Coronary artery (tissue), 2 donors: ENCODE measurements at places on chromosomes 13 and 19.

DNA sequence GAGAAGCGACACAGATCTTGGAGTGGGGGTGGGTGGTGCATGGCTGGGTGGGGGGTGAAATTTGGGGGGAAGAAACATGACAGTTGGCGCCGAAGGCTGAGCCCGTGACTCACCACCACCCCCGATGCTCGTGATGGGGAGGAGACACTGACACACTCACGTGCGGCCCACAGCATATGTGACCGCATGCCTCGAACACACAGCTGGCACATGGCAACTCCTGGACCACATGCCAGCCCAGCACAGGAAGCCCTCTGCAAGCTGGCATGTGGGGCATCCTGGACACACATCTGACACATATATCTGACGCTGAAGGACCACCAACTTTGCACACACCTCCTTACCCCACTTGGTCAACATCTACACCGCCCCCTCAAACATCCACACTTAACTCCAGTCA, 1.2 kb upstream of the GRIK5 start:
- no peak for DNase-seq

- no peak for DNase-seq
Observed at GRCh38 chr13:109110159-109110558, 480.7 kb downstream of the MYO16 start.

DNA sequence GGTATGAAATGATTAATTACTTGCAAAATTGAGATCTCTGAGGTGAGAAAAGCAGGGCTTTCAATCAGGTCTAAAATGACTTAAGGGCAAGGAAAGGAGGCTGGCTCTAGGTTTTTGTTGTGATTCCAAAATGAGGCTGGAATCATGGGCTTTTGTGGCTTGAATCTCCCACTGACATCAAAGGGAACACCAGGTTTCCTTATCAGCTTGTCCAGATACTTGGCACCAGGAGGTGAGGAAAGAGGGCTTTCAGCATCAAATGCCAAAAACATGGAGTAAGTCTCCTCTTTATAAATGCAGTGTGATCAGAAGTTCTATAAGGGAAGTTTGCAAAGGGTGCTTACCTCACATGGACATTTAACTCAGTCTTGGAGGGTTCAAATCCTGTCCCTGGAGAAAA, 402.3 kb downstream of the NDFIP2 start:
- DNase-seq, result no peak

DNA sequence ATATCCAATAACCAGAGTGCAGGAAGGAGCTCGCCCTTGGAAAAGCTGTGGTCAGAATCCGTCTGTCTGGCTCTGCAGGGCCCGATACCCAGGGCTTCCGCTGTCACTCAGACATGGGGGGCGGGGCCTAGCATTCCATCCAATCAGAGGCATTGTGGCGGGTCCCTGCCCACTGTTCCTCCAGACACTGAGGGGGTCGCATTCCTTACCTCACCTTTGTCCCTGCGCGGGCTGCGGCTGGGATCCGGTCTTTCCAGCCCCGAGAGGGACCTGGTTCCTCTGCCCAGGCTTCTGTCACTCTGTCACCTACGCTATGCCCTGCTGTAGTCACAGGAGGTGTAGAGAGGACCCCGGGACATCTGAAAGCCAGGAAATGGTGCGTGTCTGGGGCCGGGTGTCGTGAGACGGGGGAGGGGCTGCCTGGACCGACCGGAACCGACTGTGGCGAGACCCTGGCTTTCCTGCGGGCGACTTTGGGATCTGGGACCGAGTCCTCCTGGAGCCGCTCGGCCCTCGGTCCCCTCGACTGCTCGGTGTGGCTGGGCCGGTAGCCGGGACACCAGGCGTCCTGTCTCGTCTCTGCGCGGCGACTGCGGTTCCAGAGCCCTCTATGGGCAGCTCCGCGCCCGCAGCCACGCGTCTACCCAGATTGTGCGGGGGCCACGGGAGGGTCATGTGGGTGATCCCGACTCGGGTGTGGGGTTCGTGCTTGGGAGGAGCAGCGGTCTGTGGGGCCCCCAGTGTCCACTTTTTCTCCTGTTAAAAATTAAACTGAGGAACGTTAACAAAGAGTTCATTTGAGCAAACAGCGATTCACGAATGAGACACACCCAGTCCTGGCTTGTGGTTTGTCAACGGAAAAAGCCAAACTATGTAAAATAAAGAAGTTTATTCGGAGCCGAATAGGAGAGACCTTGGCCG, at the start of gene ZNF69:
TSS of gene ZNF69 (plus strand) at position 172 of the 921 bp plus-strand sequence. CDS start at position 314, 142 bp downstream.
- DNase-seq, result peak; percentile 90

DNA sequence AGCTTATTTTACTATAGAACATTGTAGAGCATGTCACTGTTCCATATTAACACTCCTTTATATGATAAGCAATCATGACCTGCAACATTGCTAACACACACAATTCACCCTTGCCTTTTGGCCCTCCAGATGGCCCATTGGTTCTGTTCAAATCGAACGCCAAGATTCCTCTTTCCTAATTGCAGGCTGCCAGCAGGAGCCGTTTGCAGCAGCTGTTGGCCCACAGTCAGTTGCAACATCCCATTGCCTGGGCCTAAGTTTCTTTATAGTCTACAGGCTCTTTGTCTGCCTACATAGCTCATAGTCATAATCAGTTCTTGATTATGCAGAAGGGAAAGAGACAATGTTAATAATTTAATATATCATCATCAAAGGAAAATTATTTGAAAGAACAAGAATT, 37.6 kb downstream of the KCTD12 start:
- DNase-seq, result no peak

- DNase-seq, result no peak
Observed at GRCh38 chr13:40109351-40109844, 453.9 kb downstream of the COG6 start.

DNA sequence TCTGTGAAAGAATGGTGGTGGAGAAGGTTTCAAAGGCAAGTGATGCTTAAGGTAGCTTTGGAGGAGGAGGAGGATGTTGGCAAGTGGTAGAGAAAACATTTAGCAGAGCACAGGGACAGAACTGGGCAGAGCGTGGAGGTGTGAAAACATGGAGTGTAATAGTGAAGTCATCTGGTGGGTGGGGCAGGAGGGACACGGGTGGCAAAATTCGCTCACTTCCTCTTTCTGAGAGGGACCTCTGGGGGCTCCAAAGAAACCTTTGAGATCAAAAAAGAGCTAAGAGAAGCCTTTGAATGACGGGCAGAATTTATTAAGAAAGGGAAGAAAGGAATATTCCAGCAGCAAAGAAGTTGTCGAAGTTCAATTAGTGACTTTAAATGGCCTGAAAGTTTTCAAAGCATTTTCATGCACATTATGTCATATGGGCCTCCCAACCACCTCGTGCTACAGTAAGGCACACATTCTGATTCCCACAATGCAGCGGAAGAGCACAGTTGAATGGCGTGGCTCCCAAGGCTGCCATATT, 82.8 kb downstream of the STARD13 start:
- DNase-seq, result no peak

- DNase-seq, result no peak
Observed at GRCh38 chr19:31099515-31100205, 249.6 kb downstream of the TSHZ3 start.

DNA sequence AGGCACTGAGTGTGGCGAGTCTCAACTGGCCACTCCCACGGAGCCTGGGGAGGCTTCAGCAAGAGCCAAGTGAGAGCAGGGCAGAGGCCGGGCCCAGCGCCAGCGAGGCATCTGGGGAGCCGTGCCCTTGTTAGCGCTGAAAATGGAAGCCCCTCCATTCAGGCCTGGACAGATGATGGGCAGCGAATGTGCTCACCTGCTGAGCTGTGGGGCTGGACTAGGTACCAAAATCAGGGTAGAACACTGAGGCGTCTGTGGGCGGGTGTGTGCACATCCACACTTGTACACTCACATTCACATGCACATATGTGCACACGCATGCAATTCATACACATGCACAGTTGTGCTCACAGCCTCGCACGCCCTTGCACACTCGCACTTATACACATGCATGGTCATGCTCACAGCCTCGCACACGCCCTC, 20.7 kb downstream of the NAXD start:
- peak; percentile 29 for DNase-seq

DNA sequence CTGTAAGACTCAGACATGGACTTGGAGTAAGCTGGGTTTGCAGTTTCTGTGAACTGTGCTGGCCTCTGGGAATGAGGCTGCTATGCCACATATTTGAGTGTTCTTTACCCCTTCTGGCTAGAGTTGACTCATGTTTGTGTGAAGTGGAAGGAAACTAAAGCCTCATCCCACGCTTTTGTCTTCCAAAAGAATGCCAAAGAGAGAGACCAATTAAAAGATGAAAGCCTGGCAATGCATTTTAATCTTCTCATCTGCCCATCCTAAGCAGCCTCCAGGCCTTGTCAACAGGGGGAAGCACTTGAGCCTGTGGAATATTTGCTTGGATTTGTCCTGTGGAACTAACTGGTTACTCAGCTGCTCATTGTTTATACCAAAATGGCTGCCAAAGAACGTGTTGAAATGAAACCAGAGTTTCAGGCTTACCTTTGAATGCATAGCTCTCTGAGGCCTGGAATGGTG, 49.1 kb downstream of the LMO7 start:
- no peak for DNase-seq

- no peak for DNase-seq
Observed at GRCh38 chr13:26007261-26008125, 44.3 kb downstream of the SHISA2 start.

GRCh38 chr19:4012092-4012974, 4.8 kb downstream of the PIAS4 start:
- DNase-seq, result no peak

- no peak for DNase-seq
Observed at GRCh38 chr13:36331280-36331679, 14.9 kb downstream of the SPART start.

DNA sequence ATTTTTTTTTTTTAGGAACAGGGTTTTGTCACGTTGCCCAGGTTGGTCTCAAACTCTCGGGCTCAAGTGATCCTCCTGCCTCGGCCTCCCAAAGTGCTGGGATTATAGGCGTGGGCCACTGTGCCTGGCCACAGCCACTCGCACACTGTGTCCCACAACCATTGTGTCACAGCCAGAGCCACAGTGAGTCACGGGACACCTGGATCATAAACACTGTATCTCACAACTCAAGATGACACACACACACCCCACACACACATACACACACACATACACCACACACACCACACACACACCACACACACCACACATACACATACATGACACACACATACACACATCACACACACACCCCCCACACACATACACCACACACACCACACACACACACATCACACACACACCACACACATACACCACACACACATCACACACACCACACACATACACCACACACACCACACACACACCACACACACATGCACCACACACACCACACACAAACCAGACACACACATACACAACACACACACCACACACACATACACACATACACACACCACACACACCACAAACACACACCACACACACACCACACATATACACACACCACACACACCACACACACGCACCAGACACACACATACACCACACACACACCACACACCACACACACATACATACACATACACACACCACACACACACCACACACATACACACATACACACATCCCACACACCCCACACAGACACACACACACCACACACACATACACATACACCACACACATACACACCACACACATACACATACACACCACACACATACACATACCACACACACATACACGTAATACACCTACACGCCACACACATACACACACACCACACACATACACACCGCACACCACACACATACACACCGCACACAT, 16.2 kb downstream of the ELAVL3 start:
- no peak for DNase-seq

DNA sequence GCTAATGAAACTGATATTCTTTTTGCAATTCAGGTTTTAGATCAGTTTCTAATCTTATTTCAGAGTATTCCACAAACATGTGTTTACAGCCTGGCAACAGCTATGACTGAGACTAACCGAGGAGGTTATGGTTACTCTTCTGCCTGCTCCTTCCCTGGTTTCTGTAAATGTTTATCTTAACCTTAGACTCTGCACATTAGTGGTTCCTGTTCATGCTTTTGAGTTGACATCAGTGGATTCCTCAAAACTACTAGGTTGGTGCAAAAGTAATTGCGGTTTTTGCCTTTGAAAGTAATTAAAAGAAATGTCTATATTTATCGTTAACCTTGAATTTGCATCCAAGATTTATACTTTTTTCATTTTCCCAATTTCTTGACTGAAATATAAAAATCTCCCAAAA, 237.0 kb upstream of the TSHZ3 start:
- no peak for DNase-seq

- DNase-seq, result no peak
Observed at GRCh38 chr13:23567906-23568460, 2.2 kb upstream of the TNFRSF19 start.

DNA sequence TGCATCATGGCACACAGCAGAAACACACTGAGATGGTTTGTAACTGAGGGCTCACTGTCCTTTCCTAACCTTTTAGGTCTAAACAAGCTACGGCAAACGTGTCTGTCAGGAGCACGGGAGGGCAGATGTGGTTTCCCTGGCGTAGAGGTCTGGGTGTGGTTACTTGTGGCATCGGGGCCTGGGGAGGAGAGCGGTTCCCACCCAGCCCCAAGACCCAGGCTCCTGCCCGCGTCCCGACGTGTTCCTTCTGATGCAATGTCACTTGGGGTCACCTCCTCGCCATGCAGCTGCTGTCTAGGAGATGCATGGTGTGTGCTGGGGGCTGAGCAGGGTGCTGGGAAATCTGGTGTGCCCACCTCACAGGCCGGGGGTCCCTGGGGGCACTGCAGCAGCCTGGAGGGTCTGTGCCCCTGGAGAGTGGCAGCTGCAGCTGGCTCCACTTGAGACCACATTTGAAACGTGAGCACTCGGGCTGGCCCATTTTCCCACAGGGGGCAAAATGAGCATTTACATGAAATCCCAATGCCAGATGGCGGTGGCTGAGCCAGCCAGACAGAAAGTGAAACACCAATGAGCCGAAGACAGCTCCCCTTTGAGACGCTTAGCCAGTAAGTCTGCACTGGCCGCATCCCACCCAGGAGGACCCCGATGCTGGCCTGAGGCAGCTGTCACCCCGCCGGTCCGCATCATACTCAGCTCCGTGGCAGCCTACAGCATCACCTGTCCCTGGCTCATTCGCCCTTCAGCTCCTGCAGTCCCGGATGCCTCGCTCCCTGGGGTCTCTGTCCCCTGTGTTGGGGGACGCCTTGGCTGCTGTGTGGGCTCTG, 22.3 kb upstream of the MYDGF start:
- DNase-seq, result no peak

- no peak for DNase-seq
Observed at GRCh38 chr19:1144741-1145140, 29.3 kb downstream of the SBNO2 start.

DNA sequence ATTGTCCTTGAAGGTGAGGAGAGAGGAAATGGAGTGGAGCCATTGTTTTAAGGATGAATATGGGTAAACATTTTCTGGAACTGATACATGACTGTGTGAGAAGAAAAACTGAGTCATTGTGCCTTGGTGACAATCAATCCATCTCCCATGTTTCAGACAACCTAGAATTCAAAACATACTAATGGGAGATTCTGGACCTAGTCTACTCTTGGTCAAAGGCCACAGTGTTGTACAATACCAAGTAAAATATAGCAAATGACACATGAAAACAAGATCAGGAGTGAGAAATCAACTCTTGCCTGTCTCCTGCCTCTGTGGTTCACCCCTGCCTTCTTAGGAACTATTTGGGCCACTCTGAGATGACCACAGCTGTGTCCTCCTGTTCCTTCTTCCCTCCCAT, 13.1 kb downstream of the CEBPA start:
- DNase-seq, result no peak
